ENCODE measurements at places on chromosomes 3 and 15.

- peak; percentile 6 for DNase-seq
Measured at GRCh38 chr3:186613637-186614265, 891 bp downstream of the AHSG start.

- no peak for DNase-seq
Measured at GRCh38 chr3:38739396-38739689, 76.7 kb downstream of the SCN10A start.

GRCh38 chr3:14725013-14725412, 50.1 kb downstream of the C3orf20 start:
- peak; percentile 44 for DNase-seq

- peak; percentile 90 for DNase-seq
Measured at GRCh38 chr15:81752546-81752942, 293.3 kb downstream of the MEX3B start.

- no peak for DNase-seq
Measured at GRCh38 chr3:36814066-36814717, 49.8 kb upstream of the DCLK3 start.

DNA sequence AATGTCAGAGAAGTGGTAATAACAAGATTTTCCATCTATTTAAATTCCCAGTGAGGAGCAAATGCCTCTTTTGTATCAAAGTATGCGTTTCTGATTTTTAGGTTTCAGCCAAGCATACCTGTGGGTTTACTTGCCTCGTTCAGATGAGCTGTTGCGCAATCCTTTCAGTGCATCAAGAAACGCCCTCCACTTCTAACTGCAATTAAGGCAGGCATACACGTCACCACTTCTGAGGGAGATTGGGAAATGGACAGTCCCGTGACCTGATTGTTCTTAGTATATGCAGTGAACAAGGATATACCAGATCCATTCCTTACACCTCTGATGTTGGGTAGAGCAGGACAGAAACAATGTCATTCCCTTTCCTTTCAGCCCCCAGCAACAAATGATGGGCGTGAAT, 219.0 kb downstream of the ITPR1 start:
- no peak for DNase-seq
